NCI-H1436 (cell line): ENCODE measurements at places on chromosomes 6 and 20.

DNA sequence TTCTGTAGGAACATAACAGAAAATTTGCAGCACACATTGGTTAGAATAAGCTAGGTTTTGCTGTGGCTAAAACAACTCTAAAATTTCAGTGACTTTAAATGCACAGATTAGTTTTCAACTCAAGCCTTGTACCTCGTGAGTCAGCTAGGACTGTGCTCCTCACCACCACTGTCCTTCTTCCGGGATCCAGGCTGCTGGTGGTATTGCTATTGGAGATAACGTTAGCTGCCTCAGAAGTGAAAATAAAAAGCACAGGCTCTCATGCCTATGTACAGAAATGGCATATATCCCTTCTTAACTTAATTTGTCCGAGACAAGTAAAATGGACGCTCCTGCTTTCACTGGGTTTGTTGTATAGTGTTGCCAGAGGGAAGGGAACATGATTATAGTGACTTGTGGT lies 931.1 kb upstream of the EYS start:
- no peak for DNase-seq

DNA sequence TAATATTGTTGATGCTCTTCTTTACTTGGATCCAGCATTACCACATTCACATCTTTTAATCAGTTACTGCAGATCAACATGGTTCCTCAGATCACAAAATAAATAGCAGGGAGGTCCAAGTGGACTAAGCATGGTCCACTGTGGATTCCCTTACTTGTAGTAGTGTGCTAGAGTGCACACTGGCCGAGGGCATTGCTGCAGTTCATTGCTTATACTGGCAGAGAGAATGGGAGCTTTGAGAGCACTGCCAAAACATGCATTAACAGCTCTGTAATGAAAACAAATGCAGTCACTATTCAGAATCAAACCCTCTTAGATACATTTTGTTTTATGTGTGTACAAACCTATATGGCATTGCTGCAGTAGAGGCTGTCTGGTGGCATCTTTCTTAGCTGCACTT lies 471.5 kb downstream of the CD109 start:
- DNase-seq = no peak

DNA sequence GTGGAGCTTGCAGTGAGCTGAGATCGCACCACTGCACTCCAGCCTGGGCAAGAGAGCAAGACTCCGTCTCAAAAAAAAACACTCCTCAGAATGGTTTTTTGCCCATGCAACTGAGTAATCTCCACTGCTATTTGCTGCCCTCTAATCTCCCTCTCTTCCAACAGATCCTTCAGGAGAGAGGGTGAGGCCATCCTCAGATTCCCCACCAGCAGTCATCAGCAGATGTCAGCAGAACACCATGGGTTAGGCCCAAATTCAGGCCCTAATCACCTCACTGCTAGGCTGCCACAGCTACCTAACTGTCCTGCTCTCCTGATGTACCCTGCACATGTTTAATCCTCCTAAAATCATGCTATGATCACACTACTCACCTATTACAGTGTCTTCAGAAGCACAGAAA lies 63.2 kb upstream of the BEND6 start:
- DNase-seq = no peak

DNA sequence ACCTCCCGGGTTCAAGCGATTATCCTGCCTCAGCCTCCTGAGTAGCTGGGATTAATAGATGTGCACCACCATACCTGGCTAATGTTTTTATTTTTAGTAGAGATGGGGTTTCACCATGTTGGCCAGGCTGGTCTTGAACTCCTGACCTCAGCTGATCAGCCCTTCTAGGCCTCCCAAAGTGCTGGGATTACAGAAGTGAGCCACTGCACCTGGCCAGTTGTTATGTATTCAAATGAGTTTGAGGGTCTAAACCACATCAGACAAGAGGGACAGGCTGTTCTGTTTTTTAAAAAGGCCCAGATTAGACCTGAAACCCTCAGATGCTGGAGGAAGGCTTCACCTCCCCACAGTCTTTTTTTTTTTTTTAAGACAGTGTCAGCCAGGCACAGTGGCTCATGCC lies 4.1 kb upstream of the SPAG4 start:
- no peak for DNase-seq

GRCh38 chr20:37362231-37362792 lies 16.4 kb downstream of the SRC start:
- DNase-seq = no peak

GRCh38 chr20:62818592-62819493 lies 2.0 kb downstream of the COL9A3 start:
- no peak for DNase-seq
